MG63 (cell line): ENCODE measurements at places on chromosomes 7 and 10. TPM values are rescaled to one million over a fixed set of nuclear protein-coding genes. Genes with fewer than 3 reads are reported as not detected.

DNA sequence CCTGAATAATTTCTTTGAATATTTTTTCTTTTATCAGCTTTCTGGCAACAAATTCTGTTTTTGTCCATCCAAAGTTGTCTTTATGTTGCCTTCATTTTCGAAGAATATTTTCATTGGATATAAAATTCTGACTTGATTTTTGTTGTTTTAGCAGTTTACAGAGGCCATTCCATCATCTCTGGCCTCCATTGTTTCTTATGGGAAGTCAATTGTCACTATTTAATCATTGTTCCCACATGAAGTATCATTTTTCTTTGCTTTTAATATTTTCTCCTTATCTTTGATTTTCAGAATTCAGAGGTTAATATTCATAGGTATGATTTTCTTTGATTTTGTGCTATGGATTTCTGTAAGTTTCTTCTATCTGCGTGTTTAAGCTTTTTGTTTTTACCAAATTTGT is 512.6 kb downstream of the LRMDA start:
- no peak for DNase-seq

GRCh38 chr10:51074238-51075028 is at the start of gene PRKG1:
PRKG1 (plus strand) TSS chr10:51074487.
- peak; percentile 83 for DNase-seq

- no peak for DNase-seq
Measured at GRCh38 chr7:101779267-101779666, 38.2 kb upstream of the CUX1 start.

- no peak for DNase-seq
Measured at GRCh38 chr7:50531928-50532327, 33.3 kb downstream of the DDC start.

DNA sequence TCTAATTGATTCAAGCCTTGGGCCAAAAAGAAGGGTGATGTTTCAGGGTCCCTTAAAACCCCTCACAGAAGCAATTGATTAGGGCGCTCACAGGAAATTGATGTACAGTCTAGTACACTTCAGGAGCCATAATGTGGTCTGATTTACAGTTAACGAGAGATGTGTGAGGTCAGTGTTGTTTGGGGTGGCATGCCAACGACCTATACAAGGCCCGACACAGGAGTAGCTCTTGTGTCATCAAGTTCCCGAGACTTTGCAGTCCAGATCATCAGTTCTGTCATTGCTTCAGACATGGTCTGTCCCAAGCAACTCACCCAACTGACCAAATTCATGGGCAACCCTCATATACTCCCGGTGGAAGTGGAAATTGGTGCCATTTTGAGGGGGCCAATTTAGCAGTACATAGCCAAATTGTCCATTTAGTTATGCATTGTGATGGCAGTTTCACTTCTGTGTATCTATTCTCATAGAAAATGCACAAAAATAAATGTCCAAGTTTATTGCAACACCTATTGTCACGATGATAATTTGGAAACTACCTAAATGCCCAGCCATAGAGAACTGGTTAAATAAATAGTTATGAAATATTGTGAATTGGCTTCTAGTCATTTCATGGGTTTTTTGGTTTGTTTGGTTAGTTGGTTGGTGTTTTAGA is 18.0 kb upstream of the ARID5B start:
- no peak for DNase-seq

DNA sequence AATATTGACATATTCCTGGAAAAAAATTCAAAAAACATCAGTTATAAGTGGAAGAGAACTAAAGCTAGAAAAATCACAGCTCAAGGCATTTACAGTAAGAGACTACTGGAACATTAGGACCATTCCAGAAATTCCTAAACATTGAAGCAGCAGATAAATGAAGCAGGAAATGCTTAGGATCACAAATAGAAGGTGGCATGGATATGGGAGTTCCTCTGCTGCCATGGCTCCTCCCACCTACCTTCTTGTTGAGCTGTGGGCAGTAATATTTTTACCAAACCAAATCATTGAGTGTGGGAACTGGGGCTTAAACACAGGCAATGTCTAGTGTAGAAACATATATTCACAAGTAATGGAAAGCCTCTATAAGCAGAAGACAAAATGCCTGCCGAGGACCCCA is 292.8 kb downstream of the ANKRD7 start:
- peak; percentile 12 for DNase-seq

DNA sequence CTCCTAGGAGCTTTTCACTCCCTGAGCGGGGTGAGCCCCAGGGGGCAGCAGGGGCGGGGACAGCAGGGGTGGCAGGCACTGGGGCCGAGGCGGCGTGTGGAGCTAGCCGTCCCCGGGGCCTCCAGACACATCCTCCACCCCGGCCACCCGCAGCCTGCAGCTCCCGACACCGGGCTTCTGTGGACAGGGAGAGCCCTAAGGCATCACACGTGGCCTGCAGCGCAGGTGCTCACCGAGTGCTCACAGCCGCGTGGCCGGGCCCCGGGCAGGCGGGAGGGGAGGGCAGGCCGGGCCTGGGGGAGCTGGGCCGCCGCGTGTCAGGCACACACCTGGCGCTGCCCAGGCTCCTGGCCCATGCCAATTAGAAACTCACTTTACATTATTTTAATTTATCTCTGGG is 51.4 kb downstream of the MICALL2 start:
- DNase-seq, result no peak

GRCh38 chr7:40468891-40469864 is 334.4 kb downstream of the SUGCT start:
- DNase-seq, result no peak

DNA sequence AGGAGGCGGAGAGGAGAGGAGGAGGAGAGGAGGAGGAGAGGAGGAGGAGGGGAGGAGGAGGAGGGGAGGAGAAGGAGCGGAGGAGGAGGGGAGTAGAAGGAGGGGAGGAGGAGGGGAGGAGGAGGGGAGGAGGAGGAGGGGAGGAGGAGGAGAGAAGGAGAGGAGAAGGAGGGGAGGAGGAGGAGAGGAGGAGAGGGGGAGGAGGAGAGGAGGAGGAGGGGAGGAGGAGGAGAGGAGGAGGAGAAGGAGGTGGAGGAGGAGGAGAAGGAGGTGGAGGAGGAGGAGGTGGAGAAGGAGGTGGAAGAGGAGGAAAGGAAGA is 15.5 kb upstream of the CRCP start:
- peak; percentile 9 for DNase-seq

DNA sequence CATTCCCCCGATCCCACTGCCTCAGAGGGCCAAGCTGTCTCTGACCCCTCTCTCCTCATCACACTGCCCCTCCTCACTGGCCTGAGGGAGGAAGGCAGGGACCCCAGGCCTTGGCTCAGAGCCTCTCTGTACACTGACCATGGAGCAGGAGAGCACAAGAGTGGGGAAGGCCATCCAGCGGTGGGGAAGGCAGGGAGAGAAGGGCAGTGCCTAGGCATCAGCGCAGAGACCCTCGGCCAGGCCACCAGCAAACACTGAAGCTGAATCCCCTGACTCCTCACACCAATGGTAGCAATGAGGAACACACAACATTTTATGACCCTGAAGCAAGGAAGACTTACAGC is 14.8 kb downstream of the OGDHL start:
- no peak for DNase-seq

- DNase-seq, result no peak
Measured at GRCh38 chr10:125152450-125153368, 7.7 kb downstream of the CTBP2 start.

DNA sequence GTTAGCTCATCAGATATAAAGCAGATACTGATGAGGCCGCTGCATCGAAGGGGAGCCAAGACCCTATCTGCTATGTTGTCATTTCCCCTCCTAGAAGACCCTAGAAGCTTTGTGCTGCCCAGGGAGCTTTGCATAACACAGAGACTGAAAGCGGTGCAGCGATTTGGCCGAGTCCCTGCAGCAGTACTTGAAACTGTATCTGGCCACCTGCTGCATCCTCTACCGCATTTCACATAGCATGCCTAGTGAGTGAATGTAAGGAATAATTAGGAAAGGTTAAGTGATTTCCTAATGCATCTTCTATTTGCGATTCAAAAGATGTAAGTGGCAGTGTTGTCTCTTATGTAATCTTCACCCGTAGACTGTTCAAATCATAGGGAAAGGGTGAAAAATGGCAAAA is 106.7 kb downstream of the LRMDA start:
- DNase-seq, result no peak

APBB1IP gene
- total RNA-seq, result not detected in 2 replicates

CALHM1 gene
- total RNA-seq, result not detected in 2 replicates
